ENCODE measurements at places on chromosomes 16 and 17.
A peak's percentile ranks its signal among the peaks of the same experiment; 100 is the strongest.

- DNase-seq, result no peak
These were observed at the start of gene PIRT for GRCh38 chr17:10837921-10838320. Gene PIRT, minus strand, starts transcription at chr17:10838087. Its CDS starts 12,442 bp downstream, at chr17:10825645.

GRCh38 chr17:78045316-78045715, 83.2 kb downstream of the TMC6 start:
- no peak for DNase-seq

DNA sequence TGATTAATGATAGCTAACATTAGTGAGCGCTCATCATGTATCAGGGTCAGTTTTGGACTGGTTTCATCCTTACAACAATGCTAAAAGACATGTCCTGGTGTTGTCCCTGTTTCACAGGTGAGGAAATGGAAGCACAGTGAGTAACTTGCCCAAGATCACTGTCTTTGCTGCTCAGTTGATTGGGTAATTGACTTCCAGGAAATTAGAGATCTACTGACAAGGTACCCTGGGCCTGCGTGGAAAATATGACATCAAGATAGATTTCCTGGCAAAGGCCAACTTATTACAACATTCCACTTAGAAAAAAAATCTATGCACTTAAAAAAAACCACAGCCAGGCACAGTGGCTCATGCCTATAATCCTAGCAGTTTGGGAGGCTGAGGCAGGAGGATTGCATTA, 96.3 kb downstream of the CYLD start:
- DNase-seq, result no peak

DNA sequence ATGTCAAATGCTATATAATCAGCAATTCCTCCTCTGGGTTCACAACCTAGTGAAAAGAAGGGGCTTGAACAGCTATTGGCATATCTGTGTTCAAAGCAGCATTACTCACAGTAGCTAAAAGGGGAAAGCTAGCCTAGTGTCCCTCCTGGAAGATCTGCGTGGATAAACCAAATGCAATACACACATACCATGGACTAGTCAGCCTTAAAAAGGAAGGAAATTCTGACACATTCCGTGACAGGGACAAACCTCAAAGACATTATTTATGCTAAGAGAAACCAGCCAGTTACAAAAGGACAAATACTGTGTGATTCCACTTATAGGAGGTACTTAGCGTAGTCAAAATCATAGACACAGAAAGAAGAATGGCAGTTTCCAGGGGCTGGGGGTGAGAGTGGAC, 90.1 kb downstream of the XYLT1 start:
- DNase-seq, result no peak

DNA sequence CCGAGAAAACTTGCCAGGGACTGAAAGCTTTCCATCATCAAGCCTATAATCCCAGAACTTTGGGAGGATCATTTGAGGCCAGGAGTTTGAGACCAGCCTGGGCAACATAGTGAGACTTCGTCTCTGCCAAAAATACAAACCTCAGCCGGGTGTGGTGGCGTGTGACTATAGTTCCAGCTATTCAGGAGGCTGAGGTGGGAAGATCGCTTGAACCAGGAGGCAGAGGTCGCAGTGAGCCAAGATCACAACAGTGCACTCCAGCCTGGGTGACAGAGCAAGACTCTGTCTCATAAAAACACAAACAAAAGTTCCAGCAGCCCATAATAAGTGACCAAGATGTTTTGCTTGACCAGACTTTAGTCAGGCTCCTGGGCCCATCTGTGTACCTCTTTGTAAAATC, 1.9 kb downstream of the MEAK7 start:
- DNase-seq, result no peak

DNA sequence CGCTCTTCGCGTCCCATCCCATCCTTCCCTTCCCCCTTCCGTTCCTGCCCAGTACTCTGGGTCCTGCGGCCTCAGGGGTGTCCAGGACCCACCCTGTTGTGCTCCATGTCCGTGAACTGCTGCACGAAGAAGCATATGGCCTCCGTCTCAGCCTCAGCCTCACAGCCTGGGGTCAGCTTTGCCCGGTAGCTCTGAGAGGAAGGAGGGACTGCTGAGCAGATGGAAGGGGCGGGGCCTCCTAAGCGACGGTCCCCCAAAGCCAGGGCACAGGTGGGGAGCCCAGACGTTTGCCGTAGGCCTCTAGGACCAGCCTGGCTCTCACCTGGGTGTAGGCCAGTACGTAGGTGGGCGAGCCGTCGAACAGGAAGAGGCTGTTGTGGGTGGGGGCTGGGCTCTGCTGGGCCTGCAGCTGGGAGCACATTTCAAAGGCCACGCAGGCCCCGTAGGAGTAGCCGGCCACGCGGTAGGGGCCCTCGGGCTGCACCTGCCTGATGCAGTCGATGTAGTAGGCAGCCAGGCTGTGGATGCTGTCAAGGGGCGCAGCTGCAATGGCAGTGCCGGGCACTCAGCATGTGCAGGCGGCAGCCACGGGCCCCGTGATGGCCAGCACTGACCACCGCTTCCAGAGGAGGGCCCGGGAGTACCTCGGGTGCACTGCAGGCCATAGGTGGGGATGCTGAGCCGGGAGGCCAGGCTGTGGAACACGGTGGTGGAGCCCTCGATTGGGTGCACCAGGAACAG, 14.6 kb upstream of the DUS1L start:
- DNase-seq, result no peak

- DNase-seq, result no peak
These were observed 129.1 kb downstream of the SNX11 start for GRCh38 chr17:48236681-48237134.

DNA sequence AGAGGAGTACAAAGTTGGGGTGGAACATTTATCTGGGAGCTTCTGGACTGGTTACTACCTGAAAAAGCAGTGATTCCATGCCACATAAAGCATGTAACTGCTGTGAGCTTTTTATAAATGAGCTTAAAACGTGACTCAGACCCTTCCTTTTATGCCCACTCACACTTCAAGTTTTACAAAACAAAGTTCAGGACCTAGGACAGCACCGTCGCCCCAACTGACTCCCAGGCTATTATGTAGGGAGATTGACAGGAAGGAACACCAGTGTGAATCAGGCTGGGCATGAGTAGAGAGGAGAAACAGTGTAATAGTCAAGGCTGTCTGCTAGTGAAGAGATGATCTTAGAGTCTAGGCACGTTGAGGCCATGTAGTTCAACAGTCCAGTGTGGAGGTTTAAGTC, 91.6 kb upstream of the DNAH9 start:
- DNase-seq, result no peak

GRCh38 chr16:18788828-18789514, 1.2 kb downstream of the RPS15A start:
- DNase-seq, result no peak

DNA sequence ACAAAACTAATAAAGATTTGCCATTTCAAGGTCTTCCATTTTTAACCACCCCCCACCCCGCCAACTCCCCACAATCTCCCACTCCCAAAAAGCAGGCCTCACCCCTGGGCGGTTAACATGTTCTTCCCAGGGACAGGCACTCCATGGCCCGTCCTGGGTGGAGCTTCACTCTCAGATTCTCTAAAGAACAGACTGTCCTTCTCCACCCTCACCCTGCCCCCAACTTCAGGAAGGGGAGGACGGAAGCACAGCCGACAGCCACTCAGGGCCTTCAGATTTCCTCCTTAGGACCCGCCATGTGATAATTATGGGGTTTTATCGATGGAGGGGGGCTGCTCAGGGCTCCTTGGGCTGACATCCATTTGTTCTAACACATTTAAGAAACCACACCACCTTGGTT, 61.9 kb downstream of the ZFHX3 start:
- no peak for DNase-seq

DNA sequence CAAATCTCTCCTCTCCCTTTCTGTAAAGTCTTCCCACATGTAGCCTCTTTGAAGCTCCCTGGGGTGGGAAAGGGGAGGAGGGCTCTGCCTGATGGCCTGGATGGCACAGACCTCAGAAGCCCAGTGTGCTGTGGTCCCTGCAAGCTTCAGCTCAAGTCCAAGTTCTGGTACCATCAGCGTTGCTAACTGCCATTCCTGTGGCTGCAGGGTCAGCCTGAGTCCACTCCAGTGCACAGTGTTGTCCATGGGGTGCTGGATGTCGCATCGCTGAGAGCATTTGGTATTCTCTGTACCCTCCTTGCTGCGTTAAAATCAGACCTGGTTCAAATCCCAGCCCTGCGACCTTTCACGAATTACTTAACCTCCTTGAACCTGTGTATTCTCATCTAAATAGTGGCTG, 105.1 kb downstream of the RAB11FIP4 start:
- no peak for DNase-seq

- no peak for DNase-seq
These were observed 263.9 kb downstream of the TOX3 start for GRCh38 chr16:52283018-52283417.

GRCh38 chr17:59669411-59669810, 37.8 kb downstream of the PTRH2 start:
- no peak for DNase-seq

- no peak for DNase-seq
These were observed 7.7 kb downstream of the ARHGAP17 start for GRCh38 chr16:25007284-25007984.

GRCh38 chr16:63516394-63516793, 1480.2 kb upstream of the CDH8 start:
- no peak for DNase-seq

- DNase-seq, result no peak
These were observed 22.3 kb downstream of the SYCE1L start for GRCh38 chr16:77221482-77221881.

DNA sequence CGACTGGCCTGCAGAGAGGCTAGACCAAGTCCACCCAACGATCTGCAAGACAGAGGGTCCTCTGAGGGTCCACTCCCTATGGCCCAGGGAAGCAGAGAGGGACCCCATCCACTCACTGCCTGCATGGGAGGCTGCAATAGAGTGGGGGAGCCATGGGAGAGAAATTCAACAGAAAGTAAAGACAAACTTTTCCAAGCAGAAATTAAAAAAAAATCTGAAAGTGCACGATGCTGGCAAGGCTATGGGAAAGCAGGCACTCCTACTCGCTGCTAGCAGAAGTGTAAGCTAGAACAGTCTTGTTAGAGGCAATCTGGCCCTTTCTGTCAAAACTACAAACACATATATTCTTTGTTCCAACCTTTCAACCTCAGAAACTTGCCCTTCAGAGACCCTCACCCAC, 85.4 kb downstream of the GAS7 start:
- DNase-seq, result no peak

DNA sequence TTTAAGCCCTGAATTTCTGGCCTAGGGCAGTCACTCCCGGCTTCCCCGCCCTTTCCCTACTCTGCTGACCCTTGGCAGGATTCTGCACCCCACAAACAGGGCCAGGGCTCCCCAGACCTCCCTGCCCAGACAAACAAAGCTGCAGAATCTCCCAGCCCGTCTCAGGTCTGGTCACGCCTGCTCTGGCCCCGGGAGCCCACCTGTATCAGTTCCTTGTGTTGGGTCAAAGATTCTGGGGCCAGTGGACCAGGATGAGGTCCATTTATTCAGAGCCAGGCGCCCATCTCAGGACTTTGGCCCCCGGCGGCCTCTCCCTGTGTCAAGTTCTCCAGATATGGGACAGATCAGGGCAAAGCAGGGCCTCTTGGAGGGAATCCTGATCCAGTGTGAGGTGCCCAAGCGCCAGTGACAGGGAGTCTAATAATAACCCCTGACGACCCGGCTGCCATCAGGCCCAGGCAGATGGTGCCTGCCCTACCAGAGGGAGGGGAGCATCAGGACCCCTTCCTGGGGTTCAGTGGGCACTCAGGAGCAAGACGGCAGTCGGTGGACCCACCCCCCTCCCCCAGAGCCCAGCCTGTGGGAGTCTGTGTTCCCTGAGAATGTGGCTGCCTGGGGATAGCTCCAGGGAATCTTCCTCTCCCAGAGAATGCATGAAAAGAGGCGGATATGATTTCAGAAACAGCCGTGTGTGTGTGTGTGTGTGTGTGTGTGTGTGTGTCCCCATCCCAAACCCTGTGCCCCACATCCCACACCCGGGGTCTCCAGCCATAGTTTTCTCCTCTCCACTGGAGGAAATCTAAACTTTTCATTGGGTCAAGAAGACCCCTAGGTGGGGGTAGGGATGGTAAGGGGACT, 1.3 kb downstream of the TTYH2 start:
- DNase-seq, result no peak

GRCh38 chr16:73418051-73418450, 370.1 kb upstream of the ZFHX3 start:
- no peak for DNase-seq

GRCh38 chr17:48610282-48611211, at the start of gene HOXB7:
Gene HOXB7, minus strand, starts transcription at chr17:48611017. Its CDS starts 99 bp downstream, at chr17:48610918.
- peak; percentile 70 for DNase-seq

GRCh38 chr16:55380485-55380884, 56.5 kb downstream of the IRX6 start:
- DNase-seq, result no peak

GRCh38 chr16:17658881-17659280, 188.1 kb upstream of the XYLT1 start:
- DNase-seq, result no peak

GRCh38 chr17:45225964-45226530, 4.4 kb downstream of the FMNL1 start:
- DNase-seq, result no peak

DNA sequence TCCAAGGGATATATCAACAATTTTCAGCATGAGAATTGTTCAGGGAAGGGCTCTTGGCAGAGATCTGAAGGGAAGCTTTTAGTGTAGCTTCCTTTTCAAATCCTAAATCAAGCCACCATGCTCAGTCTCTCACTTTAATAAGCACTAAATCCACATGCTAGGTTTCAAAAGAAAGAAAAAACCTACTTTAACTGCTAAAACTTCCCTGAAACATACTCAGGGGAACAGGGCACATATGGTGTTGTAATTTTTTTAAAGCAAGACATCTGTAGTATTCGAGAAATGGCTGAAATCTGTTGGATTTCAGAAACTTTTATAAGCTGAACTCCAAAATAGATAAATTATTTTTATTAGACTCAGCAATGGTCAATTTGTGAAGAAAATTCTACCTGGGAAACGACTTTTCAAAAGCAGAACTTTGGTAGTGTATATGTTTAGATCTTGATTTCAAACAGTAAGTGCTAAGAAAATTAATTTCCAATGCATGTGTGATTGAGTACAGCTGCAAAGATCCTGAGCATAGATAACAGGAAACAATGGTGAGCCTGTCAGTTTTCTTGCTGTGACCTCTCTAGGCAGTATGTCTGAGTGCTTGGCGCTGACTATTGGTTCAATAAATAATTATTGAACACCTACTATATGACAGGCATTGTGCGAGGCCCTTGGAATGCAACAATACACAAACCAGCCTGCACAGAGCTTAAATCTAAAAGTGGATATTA, 804.5 kb upstream of the SOX9 start:
- DNase-seq, result no peak

GRCh38 chr16:280991-281659, 734 bp downstream of the ARHGDIG start:
- no peak for DNase-seq

DNA sequence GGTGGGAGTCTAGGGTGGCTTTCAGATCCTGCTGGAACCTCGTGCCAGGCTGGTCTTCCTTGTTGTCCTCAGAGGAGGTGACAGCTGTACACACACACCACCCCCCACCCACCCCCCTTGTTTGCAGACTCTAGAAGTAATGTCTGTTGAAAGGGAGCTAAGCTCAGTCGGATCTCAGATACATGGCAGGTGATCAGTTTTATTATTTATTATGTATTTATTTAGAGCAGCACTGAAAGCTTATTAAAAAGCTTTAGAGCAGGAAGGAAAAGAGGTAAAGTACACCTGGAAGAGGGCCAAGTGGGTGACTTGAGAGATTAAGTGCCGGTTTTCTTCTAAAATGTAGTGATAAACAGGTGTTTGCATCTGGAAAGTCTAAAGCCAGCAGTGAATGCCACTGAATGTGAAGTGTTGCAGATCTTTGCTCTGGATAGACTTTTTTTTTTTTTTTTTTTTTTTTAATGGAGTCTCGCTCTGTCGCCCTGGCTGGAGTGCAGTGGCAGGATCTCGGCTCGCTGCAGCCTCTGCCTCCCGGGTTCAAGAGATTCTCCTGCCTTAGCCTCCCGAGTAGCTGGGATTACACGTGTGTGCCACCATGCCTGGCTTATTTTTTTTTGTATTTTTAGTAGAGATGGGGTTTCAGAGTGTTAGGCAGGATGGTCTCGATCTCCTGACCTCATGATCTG, 40.2 kb downstream of the FOXK2 start:
- no peak for DNase-seq
